ENCODE measurements at places on chromosomes 5 and 9.
A peak's percentile ranks its signal among the peaks of the same experiment; 100 is the strongest.

GRCh38 chr9:121364886-121365285, 5.2 kb downstream of the STOM start:
- DNase-seq, result no peak

GRCh38 chr5:146447734-146448380, 724 bp downstream of the TCERG1 start:
- peak; percentile 7 for DNase-seq

GRCh38 chr9:127293767-127294166, 29.2 kb downstream of the GARNL3 start:
- no peak for DNase-seq

DNA sequence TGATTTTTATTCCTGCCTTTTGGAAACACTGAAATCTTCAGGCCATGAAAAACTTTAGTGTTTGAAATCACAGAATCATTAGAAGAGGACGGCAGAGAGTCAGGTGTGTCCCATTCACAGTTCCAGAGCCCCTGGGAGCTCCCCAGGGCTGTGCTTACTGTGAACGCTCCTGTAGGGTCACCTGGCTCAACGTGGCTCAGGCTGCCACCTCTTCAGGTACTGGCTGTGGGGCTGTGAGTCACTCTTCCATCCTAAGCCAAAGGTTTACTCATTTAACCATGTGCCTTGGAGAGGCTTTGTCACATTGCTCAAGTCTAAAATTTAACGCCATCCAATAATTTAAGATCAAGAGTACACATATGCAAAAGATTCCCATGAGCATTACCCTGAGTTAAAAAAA, 50.2 kb upstream of the FSTL4 start:
- DNase-seq, result no peak

DNA sequence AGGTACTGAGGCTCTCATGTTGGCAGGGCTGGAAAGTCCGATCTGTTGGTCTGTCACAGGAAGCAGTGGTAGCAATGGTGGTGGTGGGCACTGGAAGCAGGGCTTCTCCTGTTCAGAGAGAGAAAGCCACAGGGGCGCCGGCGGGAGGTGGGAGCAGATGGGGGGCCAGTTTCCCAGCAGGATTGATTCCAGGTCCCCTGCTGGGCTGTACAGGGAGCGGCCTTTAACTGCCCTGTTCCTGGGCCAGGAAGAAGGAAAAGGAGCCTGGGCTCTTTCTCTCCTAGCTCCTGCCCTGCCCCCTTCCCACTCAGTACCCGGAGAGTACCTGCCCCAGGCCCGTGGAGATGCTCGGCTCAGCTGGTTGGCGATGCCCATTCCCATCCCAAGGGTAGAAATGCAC, 2.6 kb upstream of the DAB2IP start:
- DNase-seq, result no peak

DNA sequence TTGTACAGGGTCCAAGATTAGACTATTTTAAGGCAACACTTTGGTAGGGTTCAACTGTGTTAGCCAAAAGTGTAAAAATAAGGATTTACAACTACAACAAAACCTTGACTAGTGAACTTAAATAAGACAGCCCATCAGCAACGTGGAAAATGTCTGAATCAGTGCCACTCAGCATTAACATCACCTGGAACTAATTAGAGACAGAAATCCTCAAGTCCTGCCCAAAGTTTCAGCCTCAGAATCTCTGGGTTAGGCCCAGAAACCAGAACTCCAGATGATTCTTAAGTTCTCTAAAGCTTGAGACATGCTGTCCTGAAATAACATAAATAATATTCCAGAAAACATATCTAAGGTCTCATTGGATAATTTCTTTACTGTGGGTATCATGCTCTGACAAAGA, 118.6 kb downstream of the SEMA6A start:
- no peak for DNase-seq

DNA sequence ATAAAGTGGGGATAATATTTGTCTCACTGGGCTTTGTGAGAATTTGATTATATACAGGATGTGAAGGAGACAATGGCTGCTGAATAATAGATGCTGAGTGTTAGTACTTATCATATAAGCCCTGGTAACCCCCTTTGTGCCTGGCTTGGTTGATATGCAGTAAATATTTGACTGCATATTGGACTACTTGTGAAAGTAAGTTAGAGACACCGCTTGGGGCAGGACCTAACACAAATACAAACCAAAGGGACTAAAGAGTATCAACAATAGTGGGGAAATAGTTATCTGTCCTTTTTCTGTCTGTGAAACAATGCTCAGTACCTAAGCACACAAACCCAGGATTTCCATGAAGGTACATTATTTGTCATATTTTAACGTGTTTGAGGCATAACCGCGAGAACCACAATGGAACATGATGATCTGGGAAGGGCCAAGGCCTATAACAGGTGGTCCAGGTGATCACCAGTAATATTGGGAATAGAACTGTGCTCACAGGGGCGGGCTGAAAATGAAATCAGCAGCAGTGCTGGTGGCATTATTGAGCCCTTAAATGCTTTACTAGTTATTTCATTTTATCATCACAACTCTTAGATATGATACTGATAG, 138.2 kb upstream of the SMARCA2 start:
- no peak for DNase-seq

DNA sequence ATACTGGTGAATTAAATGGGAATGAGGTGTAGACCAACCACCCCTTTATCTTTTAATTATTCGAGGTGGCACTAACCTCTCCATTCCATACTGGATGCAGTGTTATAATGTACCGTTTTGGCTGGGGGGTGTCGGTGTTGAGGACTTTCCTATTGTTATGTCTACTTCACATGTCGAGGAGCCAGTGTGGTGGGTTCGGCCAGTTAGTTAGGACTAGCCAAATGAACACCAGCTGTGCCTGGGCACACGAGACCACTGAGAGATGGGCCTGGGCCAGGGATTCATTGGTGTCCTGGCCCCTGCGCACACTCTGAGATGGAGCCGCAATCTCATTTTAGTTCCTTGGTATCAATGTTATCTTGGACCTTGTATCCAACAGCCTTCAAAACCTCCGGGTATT, 186.2 kb downstream of the CACNA1B start:
- DNase-seq, result no peak

GRCh38 chr5:81147011-81147885, 85.9 kb upstream of the CKMT2 start:
- no peak for DNase-seq

DNA sequence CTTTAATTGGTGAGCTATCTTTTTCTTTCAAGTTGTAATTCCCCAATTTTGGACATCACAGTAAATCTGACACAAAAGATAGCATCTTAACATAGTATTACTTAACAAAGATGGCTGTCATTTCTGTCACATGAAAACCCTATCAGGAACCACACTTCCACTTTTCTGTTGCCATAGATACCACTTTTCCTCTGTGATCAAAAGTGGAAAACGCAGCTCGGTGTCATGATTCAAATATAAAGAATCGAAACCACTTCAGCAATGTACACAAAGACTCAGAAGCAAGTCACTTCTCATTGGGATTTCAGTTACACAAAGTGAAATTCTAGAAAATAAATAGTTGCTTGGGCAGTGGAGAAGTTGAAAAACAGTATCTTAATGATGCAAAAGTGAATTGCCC, 524.9 kb upstream of the ITGA1 start:
- no peak for DNase-seq

DNA sequence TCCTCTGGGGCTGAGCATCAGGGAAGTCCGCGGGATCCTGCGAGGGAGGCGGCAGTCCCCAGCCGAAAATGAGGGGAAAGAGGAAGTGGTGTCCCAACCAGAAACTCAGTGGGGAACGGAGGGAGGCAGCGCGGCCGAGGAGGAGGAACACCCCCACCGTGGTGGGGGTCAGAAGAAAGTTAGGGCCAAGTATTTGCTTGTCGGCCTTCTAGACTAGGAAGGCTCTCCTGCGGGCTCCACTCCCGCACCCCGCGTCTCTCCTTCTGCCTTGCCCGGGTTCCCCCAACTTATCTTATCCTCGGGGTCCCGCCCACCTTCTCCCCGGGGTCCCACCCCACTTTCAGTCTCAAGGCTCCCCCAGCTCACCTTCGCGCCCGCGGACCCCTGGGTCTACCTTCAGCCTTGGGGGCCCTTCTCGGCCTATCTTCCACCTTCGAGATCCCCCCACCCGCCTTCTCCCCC, 557 bp upstream of the PHF2 start:
- peak; percentile 49 for DNase-seq

GRCh38 chr5:176588297-176588696, 21.7 kb downstream of the GPRIN1 start:
- no peak for DNase-seq

- DNase-seq, result no peak
Measured at GRCh38 chr5:54440456-54440893, 15.0 kb upstream of the HSPB3 start.

GRCh38 chr5:43616535-43616934, 13.6 kb downstream of the NNT start:
- DNase-seq, result no peak

GRCh38 chr5:84450617-84451414, 66.1 kb upstream of the EDIL3 start:
- no peak for DNase-seq

GRCh38 chr5:180645274-180646204, 3.9 kb downstream of the FLT4 start:
- no peak for DNase-seq

- DNase-seq, result no peak
Measured at GRCh38 chr5:63022403-63022802, 443.8 kb downstream of the LRRC70 start.

DNA sequence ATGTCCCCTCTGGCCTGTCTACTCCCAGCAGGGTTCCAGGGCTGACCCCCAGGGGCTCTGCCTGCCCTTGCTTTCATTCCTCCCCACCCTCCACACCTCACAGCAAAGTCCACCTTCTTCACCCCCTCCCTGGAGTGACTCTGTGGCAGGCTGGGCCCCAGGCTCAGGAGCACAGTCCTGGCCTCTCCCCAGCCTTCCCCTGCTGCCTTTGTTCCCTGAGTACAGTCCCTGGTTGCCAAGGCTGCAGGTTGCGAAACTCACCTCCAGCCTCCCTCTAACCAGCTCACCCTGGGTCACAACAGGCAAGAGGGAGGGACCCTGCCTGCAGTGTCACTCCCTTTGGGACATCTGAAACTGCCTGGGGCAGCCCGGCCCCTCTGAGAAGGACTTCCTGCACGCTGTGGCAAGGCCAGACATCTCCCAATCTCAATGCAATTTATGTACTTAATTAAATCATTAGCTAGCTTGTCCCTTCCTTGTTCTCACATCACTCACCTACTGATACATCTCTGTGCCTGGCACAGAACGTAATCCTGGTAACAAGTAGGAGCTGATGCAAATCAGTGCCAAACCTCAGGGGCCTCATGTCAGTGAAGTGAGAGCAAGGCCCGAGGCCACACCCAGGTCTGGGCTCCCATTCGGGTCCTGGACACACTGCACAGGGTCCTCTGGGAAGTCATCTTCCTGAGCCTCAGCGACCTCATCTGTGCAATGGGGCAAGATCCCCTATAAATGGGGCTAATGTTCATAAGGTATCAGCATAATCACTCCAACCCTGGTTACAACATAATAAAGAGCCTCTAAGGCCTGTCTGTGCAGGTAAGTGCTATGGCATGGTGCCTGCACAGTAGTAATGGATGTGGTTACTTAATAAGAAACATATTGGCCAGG, 27.3 kb upstream of the TRIM14 start:
- DNase-seq, result no peak

DNA sequence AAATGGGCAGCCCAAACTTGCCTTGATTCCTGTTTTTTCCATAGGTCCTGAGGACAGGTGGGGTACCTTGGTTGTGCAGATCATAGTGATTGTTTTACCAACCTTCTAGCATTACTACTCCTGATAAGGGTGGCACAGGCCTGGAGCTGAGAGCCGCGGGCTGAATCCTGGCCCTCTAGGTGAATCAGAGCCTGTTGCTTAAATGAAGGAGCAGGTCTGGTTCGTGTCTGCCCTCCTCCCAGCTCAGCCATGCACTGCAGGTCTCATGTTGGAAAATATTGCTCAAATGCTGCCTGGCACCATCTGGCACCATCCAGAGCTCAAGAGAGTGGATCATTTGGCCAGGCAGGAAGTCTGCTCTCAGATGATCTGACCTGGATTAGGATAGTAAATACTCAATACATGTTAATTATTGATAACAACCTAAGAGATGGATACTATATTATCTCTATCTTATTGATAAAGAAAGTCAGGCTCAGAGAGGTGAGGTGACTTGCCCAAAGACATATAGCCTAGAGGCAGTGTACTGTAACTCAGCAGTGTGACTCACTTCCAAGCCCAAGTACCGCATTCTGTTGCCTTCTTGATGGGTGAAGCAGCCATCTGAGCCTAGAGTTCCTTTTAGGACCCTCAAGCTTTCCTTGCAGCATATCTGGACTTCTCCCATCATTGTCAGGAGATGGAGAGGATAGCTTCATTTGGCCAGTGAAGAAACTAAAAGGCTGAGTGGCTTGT, 104.3 kb upstream of the PITX1 start:
- DNase-seq, result no peak

- DNase-seq, result no peak
Measured at GRCh38 chr5:135596157-135596763, 17.5 kb upstream of the CXCL14 start.

DNA sequence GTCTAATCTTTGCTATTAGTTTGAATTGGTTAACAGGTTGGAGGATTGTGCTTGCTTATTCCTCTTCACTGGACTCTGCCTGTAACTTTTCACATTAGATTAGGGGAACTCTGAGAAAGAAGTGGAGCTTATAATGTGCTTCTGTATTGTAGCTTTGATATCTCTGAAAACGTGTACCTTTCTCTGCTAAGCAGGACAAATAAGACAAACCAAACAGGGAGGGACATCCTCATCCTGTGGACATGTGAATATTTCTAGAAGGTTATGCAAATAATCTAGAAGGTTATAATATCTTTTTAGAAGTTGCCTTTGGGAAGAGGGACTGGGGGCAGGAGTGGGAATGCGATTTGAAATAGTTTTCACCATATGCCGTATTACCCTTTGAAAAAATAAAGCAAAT, 11.7 kb downstream of the IQGAP2 start:
- DNase-seq, result no peak

DNA sequence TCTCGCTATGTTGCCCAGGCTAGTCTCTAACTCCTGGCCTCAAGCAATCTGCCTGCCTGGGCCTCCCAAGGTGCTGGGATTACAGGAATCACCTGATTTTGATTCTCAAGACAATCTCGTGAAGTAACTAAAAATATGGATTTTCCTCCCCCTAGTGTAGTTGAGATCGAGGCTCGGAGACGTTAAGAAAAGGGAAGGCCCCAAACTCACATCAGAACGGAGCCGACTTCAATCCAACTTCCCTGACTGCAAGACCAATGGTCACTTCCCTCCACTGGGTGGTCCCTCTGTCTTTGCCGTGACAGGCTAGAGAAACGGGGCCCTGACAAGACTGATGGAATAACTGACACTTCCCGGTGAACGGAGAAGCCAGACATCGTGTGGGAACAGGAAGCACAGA, 28.3 kb downstream of the BARHL1 start:
- DNase-seq, result no peak

GRCh38 chr5:180592176-180592575, 877 bp upstream of the SCGB3A1 start:
- no peak for DNase-seq

- DNase-seq, result no peak
Measured at GRCh38 chr9:124122813-124123462, 111.4 kb downstream of the LHX2 start.

DNA sequence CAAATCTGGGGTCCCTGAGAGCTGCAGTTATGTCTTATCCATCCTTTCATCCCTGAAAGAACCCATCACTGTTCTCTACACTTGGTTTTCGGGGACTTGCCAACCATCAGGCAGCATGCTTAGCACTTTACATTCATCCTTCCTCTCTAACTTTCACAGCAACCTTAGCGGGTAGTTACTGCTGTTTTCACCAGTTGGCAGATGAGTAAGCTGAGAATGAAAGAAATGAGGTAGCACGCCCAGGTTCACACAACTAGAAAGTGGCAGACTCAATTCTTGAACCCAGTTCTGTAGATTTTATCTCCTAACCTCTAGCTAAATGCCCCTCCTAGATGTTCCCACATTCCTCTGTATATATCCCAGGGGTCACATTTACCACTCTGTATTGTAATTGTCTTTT, 342.0 kb upstream of the WWC1 start:
- DNase-seq, result no peak
